Activated CD8-positive, alpha-beta memory T cell treated with anti-CD3 and anti-CD28 coated beads for 4 hours (primary cell): ENCODE measurements at places on chromosomes 1 and 21.

- no peak for DNase-seq
Measured at GRCh38 chr1:34842952-34843371, 16.6 kb downstream of the SMIM12 start.

DNA sequence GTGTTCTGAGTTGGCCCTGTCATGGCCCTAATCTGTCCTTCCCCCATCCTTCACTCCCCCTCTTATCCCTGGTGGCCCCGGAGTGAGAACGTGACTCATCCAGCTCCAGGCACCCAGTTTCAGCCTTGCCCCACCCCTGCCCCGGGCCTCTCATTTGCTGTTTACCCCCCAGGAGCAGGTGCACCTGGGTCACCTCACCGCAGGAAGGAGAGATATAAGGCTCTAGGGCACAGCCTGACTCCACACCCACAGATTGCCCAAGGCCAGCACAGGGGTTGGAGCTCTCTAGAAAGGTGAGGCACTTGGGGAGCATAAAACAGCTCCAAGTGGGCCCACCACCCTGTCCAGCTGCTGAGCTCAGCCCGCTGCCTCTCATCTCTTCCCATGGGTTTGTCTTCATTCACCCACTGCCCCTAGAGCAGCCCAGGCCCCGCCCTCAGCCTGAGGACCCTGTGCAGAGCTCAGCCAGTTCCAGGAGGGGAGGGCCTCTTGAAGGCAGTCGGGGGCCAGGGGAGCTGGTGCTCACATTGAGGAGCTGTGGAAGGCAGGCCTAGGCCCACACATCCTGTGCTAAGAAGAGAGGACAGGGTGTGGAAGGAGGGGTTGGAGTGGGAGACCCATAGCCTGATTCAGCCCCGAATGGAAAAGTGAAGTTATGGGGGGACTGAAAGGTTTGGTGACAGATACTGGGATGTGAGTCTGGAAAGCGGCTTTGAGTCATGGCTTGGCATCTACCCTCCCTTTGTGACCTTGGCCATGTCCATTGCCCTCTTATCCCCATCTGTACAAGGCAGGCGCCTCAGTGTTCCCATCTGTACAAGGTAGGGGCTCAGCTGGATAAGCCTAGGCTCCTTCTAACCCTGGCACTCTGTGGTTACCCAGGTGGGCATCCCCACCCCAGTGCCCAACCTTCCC lies 16.1 kb upstream of the GPR37L1 start:
- no peak for DNase-seq

GRCh38 chr1:43947061-43947873 lies 517 bp downstream of the IPO13 start:
- no peak for DNase-seq

GRCh38 chr1:183234660-183235476 lies 48.8 kb downstream of the LAMC2 start:
- no peak for DNase-seq

- no peak for DNase-seq
Measured at GRCh38 chr21:36710729-36711048, 11.8 kb downstream of the SIM2 start.

- DNase-seq = no peak
Measured at GRCh38 chr21:43702785-43703034, 16.2 kb upstream of the PDXK start.

DNA sequence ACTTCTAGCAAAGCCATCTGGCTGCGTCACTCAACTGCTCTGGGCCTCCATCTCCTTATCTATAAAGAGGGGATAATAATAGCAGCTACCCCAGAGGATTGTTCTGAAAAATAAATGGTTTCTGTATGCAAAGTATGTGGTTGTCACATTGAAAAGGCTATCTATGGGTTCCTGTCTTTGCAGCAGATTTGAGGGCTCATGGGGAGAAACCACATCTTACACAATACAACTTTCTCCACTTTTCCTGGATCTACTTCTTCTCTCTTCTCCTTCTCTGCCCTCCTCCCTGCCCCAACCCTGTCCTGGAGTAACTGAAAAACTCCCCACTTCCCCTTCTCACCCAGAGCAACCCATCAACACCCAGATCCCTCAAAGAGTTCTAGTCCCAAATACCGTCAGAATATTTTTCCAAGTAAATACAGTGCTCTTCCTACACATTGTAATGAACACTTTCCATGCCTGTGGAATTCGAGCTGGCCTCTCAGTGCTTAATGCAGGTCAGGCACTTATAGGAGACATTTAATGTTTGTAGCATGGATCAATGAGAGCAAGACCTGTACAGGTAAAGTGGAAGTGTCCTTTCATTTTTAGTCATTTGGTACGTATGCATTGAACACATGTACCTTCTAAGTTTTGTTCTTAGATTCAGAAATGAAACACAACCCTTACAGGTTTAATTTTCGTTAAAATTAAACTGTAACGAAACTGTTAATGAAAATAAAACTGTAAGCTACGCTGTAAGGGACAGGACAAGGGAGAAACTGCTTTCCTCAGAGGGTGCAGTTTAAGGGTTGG lies 131.9 kb downstream of the AK5 start:
- DNase-seq = no peak
